Lower leg skin (tissue), 4 donors: ENCODE measurements at places on chromosomes 6 and 20.

DNA sequence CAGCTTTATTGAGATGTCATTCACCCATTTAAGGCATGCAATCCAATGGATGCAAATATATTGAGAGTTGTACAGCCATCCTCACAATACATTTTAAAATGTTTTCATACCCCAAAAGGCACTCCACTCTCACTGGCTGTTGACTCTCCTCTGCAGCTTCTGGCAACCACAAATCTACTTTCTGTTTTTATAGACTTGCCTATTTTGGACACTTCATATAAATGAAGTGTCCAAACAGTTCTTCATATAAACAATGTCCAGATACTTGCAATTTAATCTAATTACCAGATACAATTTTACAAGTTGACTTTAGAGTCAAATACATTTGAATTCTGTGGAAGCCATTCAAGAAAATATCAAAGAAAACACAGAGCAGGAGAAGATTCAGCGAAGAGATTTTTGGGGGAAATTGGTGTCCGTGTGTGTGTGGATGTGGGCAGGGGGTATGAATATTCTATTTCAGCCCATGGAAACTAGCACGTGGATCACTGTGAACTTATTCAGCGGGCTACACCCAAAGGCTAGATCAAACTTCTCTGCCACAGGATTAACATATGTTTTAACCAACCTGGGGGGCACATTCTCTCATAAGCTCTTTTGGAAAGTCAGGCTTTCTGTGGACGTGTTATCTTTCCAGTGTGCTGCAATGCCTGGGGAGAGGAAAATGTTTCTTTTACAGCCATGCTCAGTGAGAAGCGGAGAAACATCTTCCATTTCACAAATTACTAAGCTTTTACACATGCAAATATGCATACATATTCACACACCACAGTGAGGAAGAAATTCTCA lies 73.9 kb downstream of the PLG start:
- DNase-seq: no peak

- DNase-seq: no peak
Measured at GRCh38 chr20:41697861-41698559, 79.8 kb upstream of the CHD6 start.

- peak; percentile 85 for DNase-seq
Measured at GRCh38 chr20:58542411-58543095, 27.4 kb upstream of the APCDD1L start.

DNA sequence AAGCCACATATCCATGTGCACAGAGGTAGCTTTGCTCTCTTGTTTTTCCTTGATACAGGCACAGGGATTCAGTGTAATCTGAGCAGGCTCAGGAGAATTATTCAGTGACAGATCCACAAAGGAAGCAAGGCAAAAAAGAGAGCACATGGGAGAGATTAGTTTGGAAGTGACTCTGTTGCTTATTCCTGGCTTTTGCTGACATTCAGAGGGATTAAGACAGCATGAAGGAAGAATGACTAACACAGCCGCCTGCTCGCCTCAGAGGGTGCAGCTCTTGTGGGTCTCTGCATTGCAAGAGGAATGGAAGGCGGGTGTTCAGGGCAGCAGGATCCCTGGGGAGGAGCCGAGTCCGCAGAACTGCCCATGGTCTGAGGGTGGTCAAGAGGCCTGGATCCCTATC lies 203.4 kb upstream of the KCNQ5 start:
- DNase-seq: no peak

GRCh38 chr6:15663130-15663871 lies 473 bp upstream of the DTNBP1 start:
- DNase-seq: no peak

GRCh38 chr6:112912416-112913101 lies 565.4 kb downstream of the RFPL4B start:
- no peak for DNase-seq

- DNase-seq: no peak
Measured at GRCh38 chr6:16764188-16764950, 3.1 kb upstream of the ATXN1 start.

DNA sequence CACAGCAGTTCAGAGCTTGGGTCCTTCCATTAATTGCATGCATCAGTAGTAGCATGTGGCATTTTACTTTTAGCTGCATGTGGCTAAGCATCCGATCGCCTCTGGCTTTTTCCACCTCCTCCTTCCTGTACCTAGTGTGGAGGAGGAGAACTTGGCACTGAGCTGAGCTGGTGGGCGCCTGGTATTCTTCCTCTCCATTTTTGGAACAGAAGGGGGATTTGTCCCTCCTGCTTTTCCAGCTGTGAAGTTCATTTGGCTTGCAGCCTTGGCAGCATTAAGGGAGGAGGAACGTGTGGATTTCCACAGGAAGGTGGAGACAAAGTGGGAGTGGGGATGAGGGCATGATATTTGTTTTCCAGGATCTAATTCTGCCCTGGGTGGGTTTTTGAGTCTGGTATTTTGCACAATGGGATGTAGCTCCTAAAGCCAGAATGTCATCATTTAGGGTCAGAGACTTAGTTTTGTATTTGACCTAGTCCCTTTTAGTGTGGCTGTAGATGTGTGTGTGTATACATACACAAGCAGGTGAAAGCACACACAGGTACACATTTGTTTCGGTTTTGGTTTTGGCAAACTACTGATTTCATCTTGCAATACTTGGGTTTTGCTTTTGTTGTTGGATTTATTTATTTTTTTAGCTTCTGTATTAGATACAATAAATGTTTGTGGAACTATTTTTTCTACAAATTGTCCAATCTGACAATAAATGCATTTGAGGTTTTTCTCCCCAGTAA lies 90.0 kb downstream of the SASH1 start:
- no peak for DNase-seq

GRCh38 chr6:164870164-164870563 lies 439.2 kb downstream of the C6orf118 start:
- DNase-seq: no peak

DNA sequence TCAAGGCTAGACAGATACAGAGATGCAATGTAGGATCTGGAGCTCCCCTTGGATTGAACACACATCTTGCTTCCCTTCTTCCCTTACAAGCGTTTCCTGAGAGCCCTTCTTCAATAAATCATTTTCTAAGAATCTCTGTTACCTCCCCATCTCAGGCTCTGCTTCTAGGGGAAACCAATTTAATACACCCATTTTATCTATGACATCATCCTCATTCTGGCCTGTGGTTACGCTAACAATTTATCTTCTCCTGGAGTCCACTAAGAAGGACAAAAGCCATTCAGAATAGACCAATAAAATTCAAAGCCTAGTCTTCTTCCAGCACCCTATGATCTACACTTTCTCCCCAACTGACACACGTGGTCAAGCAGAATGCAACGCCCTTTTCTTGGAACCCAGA lies 390.1 kb downstream of the PLCB1 start:
- no peak for DNase-seq

GRCh38 chr6:120198033-120198432 lies 848.5 kb upstream of the MAN1A1 start:
- DNase-seq: no peak

GRCh38 chr6:29705389-29706231 lies 17.6 kb upstream of the HLA-F start:
- DNase-seq: no peak

GRCh38 chr6:142925575-142926110 lies 19.3 kb downstream of the HIVEP2 start:
- no peak for DNase-seq

GRCh38 chr20:22821081-22821727 lies 213.9 kb upstream of the SSTR4 start:
- peak; percentile 7 for DNase-seq

- no peak for DNase-seq
Measured at GRCh38 chr20:56487216-56487615, 18.8 kb downstream of the RTF2 start.

DNA sequence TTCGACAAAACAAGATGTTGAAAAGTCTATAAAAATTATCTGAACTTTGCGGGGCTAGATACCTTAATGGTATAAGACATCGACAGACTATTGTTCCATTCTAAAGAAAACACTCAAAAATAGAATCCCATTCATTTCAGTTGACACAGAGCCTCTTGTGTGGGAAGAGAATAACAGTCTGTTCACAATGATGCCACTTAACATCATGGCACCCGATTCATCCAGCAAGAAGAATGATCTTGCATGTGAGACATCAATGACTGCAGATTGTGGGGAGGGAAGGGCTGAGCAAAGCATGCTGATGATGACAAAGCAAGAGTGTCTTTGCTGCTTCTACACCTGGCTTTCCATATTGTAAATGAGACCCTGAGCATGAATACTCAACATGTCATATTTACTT lies 49.7 kb upstream of the ARMH2 start:
- no peak for DNase-seq

GRCh38 chr6:29628419-29629281 lies 4.3 kb downstream of the GABBR1 start:
- DNase-seq: peak; percentile 94

DNA sequence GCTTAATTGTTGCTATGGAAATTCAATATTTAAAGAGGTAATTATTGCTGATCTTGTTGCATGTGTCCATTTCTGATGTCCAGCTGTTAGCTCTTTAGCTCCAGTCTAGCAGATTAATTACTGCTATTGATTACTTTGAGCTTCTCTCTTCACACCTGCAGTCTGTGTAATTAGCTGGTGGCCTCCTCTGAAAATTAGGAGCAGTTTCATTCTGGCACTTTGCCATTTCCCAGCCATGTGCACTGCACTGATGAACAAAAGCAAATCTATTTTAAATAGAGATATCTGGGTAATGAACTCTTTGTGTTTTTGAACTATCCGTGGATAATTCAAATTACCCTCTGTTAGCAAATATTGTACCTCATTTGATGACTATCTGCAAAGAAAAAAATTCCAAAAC lies 275.9 kb downstream of the RNF144B start:
- no peak for DNase-seq

GRCh38 chr20:17818187-17818586 lies 118.4 kb downstream of the BANF2 start:
- DNase-seq: no peak

DNA sequence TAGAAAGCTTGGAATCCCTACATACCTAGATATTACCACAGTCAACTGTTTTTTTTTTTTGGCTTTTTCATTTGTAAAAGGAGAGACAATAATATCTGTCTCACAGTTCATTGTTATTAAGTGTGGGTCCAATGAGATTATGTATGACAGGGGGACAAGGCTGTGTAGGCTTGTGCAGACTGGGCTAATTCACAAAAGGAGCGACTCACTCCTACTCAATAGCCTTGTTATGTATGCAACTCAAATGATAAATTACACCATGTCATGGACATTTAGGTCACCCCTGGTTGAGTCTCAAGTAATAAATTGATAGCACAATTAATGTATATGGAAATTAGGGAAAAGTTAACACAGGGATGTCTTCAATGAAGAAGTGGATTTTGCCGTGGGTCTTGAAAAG lies 208.2 kb upstream of the MAP3K7 start:
- DNase-seq: no peak

- DNase-seq: no peak
Measured at GRCh38 chr6:111713811-111714210, 108.1 kb upstream of the TRAF3IP2 start.

GRCh38 chr6:158501360-158502262 lies 58.3 kb upstream of the TMEM181 start:
- DNase-seq: no peak

GRCh38 chr6:73733791-73734190 lies 37.8 kb downstream of the CD109 start:
- DNase-seq: no peak

DNA sequence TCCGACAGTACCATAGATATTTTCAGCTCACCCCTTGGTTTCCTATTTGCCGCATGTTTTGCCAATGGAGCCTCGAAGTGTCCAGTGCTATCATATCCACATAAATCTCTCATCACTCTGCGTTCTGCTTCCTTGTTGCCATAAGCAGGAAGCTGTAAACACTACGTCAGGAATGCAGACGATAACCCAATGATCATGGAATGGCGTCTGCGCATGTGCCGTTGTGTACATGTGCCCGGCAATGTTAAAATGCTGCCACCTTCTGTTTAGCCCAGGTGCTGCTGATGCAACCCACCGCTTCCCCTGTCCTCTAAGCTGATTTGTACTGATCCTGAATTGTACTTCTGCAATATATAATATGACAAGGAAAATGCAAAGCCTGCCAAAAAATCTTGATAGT lies 607.5 kb downstream of the HDGFL1 start:
- DNase-seq: no peak

- no peak for DNase-seq
Measured at GRCh38 chr20:48959899-48960550, 38.5 kb downstream of the ARFGEF2 start.

DNA sequence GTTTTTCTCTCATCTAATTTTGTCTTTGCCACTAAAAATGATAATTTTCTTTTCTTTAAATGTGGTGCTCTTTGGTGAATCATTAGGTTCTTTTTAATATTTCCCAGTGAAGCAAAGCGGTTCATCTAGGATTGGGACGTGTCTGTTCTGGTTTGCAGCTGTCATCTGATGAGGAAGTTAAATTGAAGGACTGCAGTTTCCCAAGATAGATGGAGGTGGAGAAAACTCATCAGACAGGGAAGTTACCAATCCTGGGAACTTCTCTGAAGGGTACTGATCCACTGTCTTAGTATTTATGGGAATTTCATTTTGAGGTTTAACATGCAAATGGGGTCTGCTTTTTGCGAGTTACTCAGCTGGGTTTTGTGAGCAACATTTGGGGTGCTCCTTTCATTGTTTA lies 2.4 kb upstream of the AARS2 start:
- no peak for DNase-seq

DNA sequence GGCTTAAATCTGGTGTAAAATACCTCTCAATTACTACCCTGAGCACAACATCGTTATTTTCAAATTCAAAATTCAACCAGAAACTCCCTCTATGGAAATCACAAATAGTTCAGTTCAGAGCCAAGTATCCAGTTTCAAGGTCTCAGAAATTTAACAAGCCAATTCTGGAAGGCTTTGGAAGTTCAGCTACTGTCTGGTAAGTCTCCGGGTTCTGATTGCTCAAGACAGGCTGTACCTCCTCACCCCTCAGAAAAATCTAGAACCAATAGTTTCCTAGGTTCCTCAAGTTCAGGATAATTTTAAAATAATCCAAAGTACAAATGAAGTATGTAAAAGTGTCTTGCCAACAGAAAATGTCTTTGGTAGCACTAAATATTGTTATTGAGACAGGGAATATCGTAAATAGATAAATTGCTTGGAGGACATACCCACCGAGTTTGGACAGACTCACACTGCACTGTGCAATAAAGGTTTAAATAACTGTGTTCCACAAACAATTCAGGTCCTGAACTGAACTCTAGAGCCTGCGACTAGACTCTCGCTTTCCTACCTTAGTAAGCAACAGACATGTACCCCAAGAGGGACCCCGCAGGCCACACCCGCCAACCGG lies 729 bp downstream of the ATG5 start:
- DNase-seq: no peak
